Activated CD8-positive, alpha-beta memory T cell treated with anti-CD3 and anti-CD28 coated beads for 4 hours (primary cell): ENCODE measurements at places on chromosomes 3 and 15.

- no peak for DNase-seq
Observed at GRCh38 chr3:134871818-134872217, 76.8 kb downstream of the EPHB1 start.

GRCh38 chr3:116067326-116067725 lies 378.0 kb downstream of the LSAMP start:
- DNase-seq = no peak

DNA sequence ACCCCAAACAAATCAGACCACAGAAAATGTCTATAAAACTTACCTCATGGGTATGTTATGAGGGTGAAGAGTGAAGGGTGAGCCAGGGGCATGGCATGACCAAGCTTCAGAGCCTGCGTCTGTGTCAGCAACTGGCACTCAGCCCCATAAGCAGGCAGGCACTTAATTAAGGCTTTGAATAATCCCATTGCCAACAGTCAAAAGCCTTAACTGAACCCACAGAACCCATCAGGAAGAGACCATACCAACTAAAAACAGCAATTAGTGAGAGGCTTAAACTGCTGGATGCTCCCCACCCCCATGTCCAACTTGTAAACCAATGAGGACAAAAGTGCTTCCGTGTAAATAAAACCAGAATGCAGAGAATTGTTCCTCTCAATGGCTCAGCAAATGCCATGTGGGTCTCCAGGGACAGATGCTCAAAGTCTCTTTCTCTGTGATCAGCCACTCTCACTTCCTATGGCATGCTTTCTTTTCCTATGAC lies 126.0 kb downstream of the MYLK start:
- no peak for DNase-seq

GRCh38 chr3:51813539-51813938 lies 34.5 kb upstream of the IQCF6 start:
- no peak for DNase-seq
